ENCODE measurements at places on chromosomes 4 and X. TPM values are rescaled to one million over a fixed set of nuclear protein-coding genes. Genes with fewer than 3 reads are reported as not detected.

Gene SCARB2
- 67.2 TPM for total RNA-seq

Gene GC
- not detected for total RNA-seq

Gene PLP1
- not detected for total RNA-seq

DNA sequence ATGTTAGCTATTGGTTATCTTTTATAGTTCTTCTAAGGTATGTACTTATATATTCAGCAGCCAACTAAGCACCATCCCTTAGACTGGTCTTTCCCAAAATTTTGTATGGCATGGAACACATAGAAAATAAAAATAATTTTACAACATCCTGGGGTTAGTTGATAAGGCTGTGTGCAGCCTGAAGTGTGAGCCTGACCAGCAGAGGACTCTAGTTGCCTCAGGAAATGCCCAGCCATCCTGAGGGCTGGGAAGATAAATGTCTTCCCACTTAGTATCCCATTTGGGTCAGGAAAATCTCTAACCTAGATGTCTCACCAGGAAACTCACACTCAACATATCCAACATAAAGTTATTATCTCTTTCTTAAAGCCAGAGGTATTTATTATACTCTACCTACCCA, 251.4 kb upstream of the POF1B start:
- no peak overlapping the region for H3K27ac ChIP-seq
- H3K27me3 ChIP-seq: no peaks in the 10 kb centered on the region
- no peaks in the 10 kb centered on the region for H3K4me1 ChIP-seq
- H3K36me3 ChIP-seq: no peaks in the 10 kb centered on the region
- no peak for DNase-seq
- no peak overlapping the region for H3K4me3 ChIP-seq

- H3K27me3 ChIP-seq: no peaks in the 10 kb centered on the region
- peak overlapping the region; percentile 46 for H3K27ac ChIP-seq
- H3K36me3 ChIP-seq: peaks cover 6% of the 10 kb centered on the region
- DNase-seq: peak; percentile 27
Observed at GRCh38 chr4:127788517-127788916, 6.4 kb downstream of the HSPA4L start.

GRCh38 chr4:57136281-57136680, 26.1 kb upstream of the IGFBP7 start:
- no peak overlapping the region for H3K27ac ChIP-seq
- no peak overlapping the region for H3K4me3 ChIP-seq
- H3K27me3 ChIP-seq: no peaks in the 10 kb centered on the region
- H3K4me1 ChIP-seq: peaks cover 12% of the 10 kb centered on the region
- no peak for DNase-seq

- H3K4me1 ChIP-seq: peaks cover 12% of the 10 kb centered on the region
- H3K4me3 ChIP-seq: no peak overlapping the region
- H3K36me3 ChIP-seq: peaks cover 5% of the 10 kb centered on the region
- DNase-seq: no peak
- no peak overlapping the region for H3K27ac ChIP-seq
- H3K27me3 ChIP-seq: peaks cover 40% of the 10 kb centered on the region
Observed at GRCh38 chrX:115897956-115898355, 272.6 kb upstream of the AGTR2 start.

GRCh38 chr4:163758032-163758431, 263.5 kb downstream of the TMA16 start:
- no peak overlapping the region for H3K27ac ChIP-seq
- H3K27me3 ChIP-seq: no peaks in the 10 kb centered on the region
- H3K4me3 ChIP-seq: no peak overlapping the region
- no peak for DNase-seq

DNA sequence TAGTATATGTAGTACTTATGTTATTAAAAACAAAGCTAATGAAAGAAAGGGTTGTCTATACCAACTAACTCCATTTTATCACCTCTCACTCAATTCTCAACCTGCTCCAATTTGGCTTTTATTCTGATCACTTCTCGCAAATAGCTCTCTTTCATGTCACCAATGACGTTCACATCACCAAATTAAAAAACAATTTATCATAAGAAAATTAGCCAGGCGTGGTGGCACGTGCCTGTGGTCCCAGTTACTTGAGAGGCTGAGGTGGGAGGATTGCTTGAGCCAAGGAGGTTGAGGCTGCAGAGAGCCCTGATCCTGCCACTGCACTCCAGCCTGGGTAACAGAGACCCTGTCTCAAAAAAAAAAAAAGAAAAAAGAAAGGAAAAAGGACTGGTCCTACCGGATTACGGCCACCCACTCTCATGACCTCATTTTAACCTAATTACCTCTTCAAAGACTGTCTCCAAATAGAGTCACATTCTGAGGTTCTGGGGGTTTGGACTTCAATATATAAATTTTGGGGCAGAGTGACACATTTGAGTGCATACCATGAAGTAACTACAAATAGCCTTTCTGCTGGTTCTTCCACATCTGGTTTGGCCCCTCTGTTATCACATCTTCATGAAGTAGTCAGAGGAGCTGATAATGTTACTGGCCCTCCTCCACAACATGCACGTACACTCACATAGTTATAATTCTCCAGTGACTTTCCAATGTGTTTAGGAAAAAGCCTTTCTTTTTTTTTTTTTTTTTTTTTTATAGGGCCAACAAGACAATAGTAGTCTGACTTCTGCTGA, 15.8 kb upstream of the RBMX start:
- DNase-seq: no peak
- peaks cover 6% of the 10 kb centered on the region for H3K36me3 ChIP-seq
- no peaks in the 10 kb centered on the region for H3K27me3 ChIP-seq
- H3K4me3 ChIP-seq: no peak overlapping the region
- H3K27ac ChIP-seq: no peak overlapping the region
- no peaks in the 10 kb centered on the region for H3K4me1 ChIP-seq

DNA sequence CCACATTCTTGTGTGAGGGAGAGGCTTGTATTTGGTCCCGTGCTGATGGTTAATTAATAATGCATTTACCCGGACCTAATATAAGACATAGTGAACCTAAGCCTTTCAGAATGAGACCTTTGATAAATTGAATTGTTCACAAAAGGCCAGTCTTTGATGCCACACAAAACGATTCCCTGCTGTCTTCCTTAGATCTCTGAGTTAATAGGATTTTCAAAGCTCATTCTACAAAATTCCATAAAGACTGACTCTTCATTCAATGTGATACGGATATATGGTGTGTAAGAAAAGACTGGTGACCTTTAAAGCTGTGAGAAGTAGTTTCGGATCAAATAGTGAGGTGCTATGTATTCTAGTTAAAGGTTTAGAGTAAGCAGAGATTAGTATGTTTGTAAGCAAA, 254.3 kb downstream of the PDHA2 start:
- no peak overlapping the region for H3K27ac ChIP-seq
- no peaks in the 10 kb centered on the region for H3K36me3 ChIP-seq
- H3K27me3 ChIP-seq: no peaks in the 10 kb centered on the region
- no peak for DNase-seq
- no peak overlapping the region for H3K4me3 ChIP-seq

DNA sequence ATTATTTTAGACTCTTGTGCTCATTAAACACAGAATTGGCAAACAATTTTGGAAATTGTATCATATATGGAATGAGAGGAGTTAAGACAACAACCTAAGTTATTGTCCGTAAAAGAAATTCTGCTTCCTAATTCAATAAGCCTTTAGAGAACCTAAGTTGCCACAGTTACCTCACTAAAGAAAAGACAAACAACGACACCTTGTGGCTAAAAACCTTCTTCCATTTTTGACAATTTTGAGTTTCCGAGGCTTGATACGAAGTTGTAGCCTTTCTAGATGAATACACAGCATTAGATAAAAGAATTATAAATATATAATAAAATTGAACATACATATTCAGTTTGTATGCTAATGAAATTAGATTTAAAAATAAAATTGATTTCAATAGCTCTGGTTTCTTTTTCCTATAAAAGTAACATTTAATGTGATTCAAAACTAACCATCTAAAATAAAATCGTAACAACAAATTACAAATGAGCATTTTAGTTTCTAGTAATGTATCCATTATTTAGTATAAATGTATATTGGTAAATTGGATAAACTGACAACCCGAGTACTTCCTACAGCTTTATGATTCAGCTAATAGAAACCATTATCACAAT, 275.1 kb downstream of the GPM6A start:
- H3K36me3 ChIP-seq: no peaks in the 10 kb centered on the region
- H3K27me3 ChIP-seq: no peaks in the 10 kb centered on the region
- no peak overlapping the region for H3K27ac ChIP-seq
- peaks cover 6% of the 10 kb centered on the region for H3K4me1 ChIP-seq
- H3K4me3 ChIP-seq: no peak overlapping the region

Data from MCF 10A (cell line).